ENCODE measurements at places on chromosomes 4 and X. TPM values are rescaled to one million over a fixed set of nuclear protein-coding genes. Genes with fewer than 3 reads are reported as not detected.

ERCC6L gene
- total RNA-seq, result 13.2 TPM

RBM47 gene
- total RNA-seq, result 0.48 TPM

ADH1B gene
- total RNA-seq, result not detected

PHEX gene
- total RNA-seq, result 1.9 TPM

ITIH6 gene
- total RNA-seq, result not detected

CCDC160 gene
- not detected for total RNA-seq

All from activated T-helper 17 cell treated with anti-CD3 and anti-CD28 coated beads, Interleukin-2, amount 50 U/mL, for 72 hours (primary cell).